ENCODE measurements at places on chromosomes 12 and 14.

- no peak for DNase-seq
Measured at GRCh38 chr12:118107694-118108093, 3.9 kb upstream of the VSIG10 start.

GRCh38 chr14:68042586-68043210, 223.1 kb downstream of the RAD51B start:
- DNase-seq = no peak

- no peak for DNase-seq
Measured at GRCh38 chr12:561908-562593, 101.2 kb downstream of the NINJ2 start.

GRCh38 chr14:21990116-21990515, 316.5 kb upstream of the OR4E1 start:
- no peak for DNase-seq

DNA sequence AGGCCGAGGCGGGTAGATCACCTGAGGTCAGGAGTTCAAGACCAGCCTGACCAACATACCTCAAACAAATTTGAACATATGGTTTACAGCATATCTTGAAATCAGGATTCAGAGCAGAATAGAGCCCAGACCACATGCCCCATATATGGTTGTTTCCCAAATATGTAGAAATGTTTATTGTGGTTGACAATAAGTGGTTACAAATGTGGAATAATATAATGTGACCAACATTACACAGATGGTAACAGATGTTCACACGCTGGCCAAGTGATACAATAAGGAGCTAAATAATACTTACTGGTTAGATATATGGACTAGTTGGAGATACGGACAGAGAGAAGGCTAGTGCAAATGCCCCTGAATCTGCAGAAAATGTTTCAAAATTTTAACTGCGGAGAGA, 85.3 kb downstream of the MAPKAPK5 start:
- no peak for DNase-seq

DNA sequence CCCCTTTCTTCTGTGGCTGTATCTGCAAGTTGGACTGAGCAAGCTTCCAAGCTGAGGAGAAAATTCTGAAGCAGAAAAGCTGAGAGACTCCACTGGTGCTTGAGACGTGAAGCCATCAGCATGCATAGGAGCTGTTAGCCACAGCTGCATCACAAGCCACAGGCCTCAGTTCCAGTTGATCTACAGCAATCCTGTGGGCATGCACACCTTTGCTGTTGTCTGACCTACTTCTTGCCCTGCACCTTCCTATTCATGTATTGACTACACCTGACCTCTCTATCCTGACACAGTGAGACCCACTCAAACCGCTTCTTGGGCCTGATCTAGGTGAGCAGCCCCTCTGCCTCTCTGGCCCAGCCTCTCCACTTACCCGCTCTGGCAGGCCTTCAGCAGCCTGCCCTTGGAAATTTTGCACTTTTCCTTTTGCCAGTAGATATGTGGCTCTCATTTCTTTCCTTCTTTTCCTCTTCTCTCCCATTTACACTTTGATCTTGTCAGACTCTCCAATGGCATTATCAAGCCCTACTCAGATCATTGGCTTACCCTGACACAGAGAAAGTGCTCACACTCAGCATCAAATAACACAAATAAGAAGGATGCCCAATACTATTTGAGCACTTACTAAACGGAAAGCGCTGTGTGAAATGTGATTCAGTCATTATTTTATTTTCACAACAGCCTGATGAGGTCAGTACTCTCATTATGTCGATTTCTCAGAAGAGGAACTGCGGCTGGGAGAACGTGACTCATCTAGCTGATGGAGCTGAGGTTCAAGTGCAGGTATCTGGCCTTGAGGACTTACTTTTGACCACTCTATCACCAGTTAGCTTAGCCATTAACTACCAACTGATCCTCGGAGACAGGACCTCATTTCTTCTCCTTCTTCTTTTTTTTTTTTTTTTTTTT, 21.9 kb upstream of the PTGR2 start:
- no peak for DNase-seq

DNA sequence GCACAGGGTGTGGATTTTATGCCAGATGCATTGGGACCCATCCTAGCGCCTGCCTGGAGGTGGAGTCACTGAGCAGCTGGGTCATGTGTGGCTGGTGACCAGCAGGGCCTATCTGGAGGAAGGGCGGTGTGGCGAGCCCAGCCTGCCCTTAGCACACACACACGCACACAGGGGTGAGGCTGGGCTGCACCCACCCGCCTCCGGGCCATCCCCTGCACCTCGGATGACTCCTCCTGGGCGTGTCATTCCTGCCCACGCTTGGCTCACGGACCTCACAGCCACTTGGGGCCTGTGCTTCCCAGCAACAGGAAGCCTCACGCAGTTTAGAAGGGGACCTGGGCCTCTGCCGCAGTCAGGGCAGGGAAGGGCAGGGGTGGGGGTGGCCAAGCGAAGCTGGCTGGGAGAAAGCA, 36.2 kb upstream of the FZD10 start:
- DNase-seq = no peak

DNA sequence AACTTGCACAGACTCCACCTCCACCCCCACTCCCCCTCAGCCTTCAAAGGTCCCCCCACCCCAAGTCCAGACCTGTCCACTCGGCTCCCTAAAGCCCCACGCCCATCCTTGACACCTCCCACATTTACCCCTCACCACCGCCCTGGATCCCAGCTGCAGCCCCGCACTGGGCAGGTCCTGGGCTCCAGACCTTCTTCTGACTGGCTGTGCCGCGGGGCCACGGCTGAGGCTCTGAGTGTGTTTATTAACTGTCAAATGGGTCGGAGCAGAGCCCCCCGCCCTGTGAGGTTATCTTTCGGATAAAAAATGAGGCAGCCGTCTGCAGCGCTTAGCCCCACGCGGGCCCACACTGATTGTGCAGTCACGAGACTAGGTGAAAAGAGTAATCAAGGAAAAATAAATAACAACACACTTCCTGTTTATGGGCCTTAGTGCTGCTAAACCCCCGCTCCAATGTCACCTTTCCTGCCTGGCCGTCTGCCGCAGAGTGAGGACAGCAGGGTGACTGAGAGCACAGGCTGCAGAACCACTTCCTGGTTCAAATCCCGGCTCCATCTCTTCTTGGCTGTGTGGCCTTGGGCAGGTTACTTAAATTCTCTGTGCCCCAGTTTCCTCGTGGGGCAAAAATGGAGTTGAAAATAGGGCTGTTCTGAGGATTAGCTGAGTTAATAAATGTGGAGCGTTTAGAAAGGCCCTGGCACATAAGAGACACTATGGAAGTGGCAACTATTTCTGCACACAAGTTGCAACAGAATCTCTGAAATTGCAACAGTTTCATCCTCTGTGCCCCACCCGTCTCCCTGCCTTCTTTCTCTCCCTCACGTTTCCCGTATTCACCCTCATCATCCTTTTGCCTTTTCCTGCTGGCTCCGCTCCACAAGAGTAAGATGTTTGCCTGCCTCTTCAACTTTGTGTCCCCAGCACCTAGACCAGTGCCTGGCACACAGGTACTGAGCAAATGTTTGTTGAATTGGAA, 9.4 kb downstream of the SETD1B start:
- no peak for DNase-seq

All from stimulated activated CD4-positive, alpha-beta T cell treated with anti-CD3 and anti-CD28 coated beads, Interleukin-1b, Interleukin-23, amount 100 ng/mL, for 1 hour (primary cell).